ENCODE measurements at places on chromosomes 3 and 15.

DNA sequence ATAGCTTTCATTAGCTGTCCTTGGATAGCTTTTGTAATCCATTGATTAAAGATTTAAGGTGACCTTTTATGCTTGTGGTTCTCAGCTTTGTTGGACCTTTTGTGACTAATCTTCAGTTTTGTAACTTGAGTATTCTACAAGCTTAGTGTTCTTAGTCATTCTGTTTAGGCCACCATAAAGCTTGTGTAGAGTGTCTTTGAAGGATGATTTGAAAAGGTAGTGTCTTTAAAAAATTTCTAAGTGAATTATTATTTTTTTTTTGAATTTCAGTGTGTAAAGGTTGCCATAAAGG lies 7.5 kb downstream of the MORF4L1 start:
- peak; percentile 56 for DNase-seq

GRCh38 chr3:190266913-190267290 lies 55.3 kb downstream of the CLDN1 start:
- no peak for DNase-seq

GRCh38 chr3:26712211-26713026 lies 89.8 kb downstream of the LRRC3B start:
- DNase-seq, result peak; percentile 82

GRCh38 chr3:14883226-14883625 lies 64.2 kb upstream of the NR2C2 start:
- DNase-seq, result no peak

- peak; percentile 98 for DNase-seq
These were observed 19.2 kb downstream of the LYSMD2 start for GRCh38 chr15:51718219-51718618.

- peak; percentile 81 for DNase-seq
These were observed 317.3 kb downstream of the FGF12 start for GRCh38 chr3:192409838-192410683.

- DNase-seq, result peak; percentile 93
These were observed 17.1 kb upstream of the XIRP1 start for GRCh38 chr3:39209329-39209970.

- DNase-seq, result no peak
These were observed 25.3 kb downstream of the TRANK1 start for GRCh38 chr3:36919439-36920160.

GRCh38 chr3:71858503-71859122 lies 73.7 kb upstream of the PROK2 start:
- DNase-seq, result no peak

DNA sequence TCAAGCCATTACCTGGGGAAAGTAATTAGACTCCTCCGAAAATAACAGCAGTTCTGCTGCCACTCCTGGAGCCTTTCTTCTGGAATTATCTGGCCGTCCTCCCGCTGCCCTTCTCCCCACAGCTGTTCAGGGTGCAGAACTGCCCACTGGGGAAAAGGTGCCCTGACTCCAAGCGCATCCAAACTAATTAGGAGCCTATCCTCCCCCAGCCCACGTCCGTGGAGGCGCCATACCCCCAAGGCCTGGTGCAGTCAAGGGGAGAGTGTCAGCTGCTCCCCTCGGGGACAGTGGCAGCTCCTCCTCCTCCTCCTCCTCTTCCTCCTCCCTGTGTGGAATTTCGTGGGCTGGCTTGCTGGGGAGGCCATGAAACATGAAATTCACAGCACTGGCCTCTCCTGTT lies 177.2 kb downstream of the XXYLT1 start:
- no peak for DNase-seq

DNA sequence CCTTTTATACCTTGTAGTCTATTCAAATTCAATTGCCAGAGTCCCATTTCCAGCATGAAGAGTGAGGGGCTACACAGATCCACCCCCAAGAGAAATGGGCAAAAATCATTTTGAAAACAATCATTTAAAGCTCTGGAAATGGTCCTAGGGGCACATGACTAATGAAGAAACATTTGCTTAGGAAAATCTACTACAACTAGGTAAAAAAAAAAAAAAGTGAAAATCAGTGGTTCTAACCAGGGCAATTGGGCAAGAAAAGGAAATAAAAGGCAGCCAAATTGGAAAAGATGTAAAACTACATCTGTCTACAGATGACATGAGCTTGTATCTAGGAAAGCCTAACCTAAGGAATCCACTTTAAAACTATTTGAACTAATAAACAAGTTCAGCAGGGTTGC lies 9.4 kb downstream of the IMPG2 start:
- DNase-seq, result no peak

GRCh38 chr15:52925130-52925529 lies 135.0 kb upstream of the ONECUT1 start:
- DNase-seq, result no peak

- no peak for DNase-seq
These were observed 41.9 kb downstream of the SETD5 start for GRCh38 chr3:9439331-9439730.

- DNase-seq, result no peak
These were observed 26.0 kb downstream of the PPCDC start for GRCh38 chr15:75049392-75049791.

All from NCI-H82 (cell line).